ENCODE measurements at places on chromosomes 3 and 15.

DNA sequence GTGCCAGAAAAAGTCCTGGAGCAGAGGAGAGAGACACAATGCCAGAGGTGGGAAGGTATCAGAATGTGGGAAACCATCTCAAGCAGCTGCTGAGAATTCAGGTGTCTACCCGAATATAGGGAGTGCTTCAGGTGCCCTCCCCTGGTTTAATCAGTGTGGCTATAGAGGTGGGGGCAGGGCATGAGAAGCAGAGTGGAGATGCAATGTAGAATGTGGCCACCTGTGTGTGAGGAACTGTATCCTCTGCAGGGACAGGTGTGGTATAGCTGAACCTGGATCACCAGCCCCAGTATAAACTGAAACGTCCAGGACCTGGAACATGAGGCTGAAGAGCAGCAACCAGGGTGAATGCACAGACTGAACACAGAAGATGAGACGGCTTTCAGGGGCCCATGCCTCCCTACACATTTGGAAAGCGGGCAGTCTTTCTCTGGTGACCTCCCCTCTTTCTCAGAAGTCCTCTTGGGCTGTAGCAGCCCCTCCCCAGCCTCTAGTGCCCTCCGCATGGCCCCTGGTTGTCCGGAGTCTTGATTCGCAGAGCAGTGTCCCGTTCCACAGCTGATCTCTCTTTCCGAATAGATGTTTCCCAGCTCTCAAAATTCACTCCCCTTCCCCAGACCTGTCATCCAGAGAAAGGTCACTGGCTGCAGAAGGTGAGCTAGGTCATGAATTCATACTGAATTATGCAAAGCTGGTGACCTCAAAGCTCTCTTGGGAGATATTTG is 103.1 kb downstream of the ABHD5 start:
- DNase-seq = no peak

DNA sequence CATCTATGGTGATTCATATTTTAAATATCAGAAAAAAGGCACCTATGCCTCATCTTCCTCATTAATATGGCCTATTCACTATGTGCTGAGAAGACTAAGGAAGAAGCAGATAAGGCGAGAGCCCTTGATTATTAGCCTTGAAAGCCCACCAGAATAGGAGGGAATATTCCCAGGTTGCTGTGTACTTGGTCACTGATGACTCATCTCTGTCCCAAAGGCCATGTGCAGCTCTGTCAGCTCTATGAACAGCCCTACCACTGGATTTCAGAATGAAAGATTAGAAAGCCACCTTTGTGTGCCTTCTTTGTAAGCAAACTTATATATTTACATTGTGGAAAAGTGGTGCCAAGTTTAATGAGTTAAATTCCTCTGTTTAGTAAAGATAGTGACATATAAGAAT is 211.5 kb downstream of the NFKBIZ start:
- no peak for DNase-seq

- DNase-seq = no peak
Observed at GRCh38 chr15:39714251-39714650, 68.4 kb downstream of the FSIP1 start.

- no peak for DNase-seq
Observed at GRCh38 chr3:100113723-100114412, 433 bp downstream of the FILIP1L start.

- DNase-seq = no peak
Observed at GRCh38 chr3:10495003-10495402, 10.4 kb downstream of the ATP2B2 start.

DNA sequence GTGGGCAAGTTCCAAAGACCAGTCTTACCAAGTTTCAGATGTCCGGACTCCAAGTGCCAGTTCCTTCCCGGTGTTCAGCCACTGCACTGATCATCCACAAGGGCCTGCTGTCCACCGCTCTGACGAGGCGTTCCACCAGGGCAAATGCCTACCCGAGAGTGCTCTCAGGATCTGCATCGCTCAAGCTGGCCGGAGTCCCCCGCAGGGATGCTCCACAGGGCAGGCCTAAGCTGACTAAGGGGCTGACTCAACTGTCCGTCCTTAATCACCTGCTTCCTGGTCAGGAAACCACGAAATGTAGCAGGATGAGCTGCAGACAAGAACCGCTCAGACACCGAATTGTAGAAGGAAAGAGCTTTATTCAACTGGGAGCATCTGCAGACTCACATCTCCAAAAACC is 341.6 kb downstream of the KCNH8 start:
- no peak for DNase-seq

DNA sequence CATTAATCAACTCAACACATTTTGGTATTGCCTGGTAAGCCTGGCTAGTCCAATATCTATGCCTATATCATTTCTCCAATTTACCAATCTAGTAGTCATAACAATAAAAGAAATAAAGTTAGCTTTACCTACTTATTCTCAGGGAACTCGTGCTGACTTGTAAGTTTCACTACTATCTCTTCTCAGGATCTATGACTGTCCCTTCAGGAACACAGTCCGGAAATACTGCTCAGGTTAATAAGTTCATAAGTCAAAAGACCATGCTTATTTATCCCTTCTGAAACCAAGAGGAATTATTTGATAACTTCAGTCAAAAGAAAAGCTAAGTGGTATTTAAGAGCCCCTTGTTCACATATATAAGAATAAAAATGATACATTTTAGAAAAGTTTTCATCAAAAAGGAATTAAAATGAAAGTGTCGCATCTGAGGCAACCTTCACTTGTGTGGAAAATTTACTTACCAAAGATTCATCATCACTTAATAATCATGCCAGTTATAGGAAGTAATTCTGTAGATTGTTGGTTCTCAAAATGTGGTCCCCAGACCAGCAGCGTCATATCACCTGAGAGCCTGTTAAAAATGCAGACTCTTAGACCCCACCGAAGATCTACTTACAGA is 15.5 kb upstream of the THRB start:
- no peak for DNase-seq

DNA sequence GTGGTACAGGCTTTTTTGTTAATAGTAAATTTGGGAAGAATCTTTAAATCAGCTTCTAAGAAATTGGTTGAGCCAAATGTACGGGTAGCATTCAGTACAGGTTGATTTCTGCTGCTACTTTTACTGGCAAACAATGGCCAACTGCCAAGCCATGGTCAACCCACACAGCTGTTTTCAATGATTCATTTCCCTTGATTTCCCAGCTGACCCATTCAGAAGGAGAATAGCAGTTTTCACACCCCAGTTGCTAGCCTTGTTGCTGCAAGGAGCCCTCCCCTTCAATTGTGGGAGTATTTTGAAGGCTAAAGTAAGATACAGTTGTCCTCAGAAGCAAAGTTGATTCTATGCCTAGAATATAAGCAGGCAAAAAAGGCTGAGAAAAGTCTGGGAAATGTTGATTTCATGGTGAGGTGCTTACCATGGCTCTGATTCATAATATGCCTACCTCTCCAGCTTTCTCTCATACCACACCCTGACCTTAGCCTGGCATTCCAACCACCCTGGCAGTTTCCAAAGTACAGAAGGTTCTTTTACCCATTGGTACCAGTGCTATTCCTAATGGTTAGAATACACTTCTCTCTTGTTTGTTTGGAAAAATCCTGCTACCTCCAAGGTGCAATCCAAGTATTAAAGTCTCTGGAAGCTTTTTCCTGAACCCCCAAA is 320.3 kb upstream of the TGFBR2 start:
- DNase-seq = no peak

DNA sequence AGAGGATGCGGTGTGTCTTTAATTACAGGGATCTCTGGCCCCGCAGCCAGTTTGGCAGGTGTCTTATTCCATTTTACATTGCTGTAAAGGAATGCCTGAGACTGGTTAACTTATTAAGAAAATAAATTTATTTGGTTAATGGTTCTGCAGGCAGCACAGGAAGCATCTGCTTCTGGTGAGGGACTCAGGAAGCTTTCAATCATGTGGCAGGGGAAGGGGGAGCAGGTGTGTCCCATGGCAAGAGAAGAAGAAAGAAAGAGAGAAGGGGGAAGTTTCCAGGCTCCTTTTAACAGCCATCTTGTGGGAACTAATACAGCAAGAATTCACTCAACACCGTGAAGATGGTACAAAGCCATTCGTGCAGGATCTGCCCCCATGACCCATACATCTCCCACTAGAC is 128.0 kb upstream of the CRBN start:
- no peak for DNase-seq

DNA sequence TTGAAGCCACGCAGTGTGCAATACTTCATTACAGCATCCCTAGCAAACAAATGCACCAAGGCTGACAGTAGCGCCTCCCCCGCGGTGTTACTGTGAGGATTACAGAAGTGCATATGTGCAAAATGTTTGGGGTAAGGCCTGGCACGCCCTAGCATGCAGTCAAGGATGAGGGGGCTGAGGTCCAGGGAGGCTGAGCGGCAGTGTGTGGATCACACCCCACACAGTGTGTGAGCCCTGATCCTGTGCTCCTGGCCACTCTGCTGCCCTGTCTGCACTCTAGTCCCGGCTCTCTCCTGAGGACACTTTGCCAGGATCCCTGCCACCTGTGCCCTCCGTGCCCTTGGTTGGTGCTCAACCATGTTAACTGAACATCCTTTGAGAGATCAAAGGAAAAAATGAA is 71.3 kb downstream of the WNT7A start:
- no peak for DNase-seq

DNA sequence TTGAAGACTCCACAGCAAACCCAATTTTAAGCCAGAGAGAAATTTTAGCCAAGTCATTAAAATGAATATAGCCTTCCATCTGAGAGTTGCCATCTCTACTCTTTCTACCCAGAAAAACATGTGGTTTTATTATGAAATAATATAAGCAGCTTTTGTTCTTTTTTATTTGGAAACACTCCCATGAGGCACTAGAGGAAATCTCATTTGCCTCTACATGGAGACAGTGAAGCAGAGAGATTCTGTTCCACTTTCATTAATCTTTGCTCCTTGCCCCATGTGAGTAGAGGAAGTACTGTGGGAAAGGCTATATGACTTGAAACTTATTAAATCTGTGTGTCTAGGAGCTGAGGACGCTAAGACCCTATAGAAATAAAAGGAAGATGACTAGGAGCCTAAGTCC is 111.1 kb downstream of the P3H2 start:
- no peak for DNase-seq

DNA sequence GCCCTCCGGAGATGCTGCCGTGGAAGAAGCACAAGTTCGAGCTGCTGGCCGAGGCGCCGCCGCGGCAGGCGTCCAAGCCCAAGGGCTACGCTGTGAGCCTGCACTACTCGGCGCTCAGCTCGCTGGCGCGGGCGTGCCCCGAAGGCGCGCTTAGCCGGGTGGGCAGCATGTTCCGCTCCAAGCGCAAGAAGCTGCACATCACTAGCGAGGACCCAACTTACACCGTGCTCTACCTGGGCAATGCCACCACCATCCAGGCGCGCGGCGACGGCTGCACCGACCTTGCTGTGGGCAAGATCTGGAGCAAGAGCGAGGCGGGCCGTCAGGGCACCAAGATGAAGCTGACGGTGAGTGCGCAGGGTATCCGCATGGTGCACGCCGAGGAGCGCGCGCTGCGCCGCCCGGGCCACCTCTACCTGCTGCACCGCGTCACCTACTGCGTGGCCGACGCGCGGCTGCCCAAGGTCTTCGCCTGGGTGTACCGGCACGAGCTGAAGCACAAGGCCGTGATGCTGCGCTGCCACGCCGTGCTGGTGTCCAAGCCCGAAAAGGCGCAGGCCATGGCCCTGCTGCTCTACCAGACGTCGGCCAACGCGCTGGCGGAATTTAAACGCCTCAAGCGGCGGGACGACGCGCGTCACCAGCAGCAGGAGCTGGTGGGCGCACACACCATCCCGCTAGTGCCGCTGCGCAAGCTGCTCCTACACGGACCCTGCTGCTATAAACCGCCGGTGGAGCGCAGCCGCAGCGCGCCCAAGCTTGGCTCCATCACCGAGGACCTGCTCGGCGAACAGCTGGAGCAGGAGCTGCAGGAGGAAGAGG is 1.3 kb downstream of the FAM43A start:
- DNase-seq = peak; percentile 22
